ENCODE measurements at places on chromosomes 16 and 17. TPM values are rescaled to one million over a fixed set of nuclear protein-coding genes. Genes with fewer than 3 reads are reported as not detected.

Gene DPEP3
- polyA plus RNA-seq: 0.12 TPM

Gene RAPGEFL1
- polyA plus RNA-seq: 77.1 TPM

Gene SP6
- 0.51 TPM for polyA plus RNA-seq

Gene PRRT2
- 226 TPM for polyA plus RNA-seq

Gene HP
- polyA plus RNA-seq: 1.7 TPM

Gene GPR139
- 5.9 TPM for polyA plus RNA-seq

Gene FA2H
- 20.4 TPM for polyA plus RNA-seq

Gene MED13
- 39.2 TPM for polyA plus RNA-seq

Gene TAC4
- 0.35 TPM for polyA plus RNA-seq

Gene DNAJA3
- polyA plus RNA-seq: 45.0 TPM

Gene MMD
- polyA plus RNA-seq: 122 TPM

Gene ITGA2B
- polyA plus RNA-seq: 10.2 TPM

Gene ESRP2
- 1.2 TPM for polyA plus RNA-seq

Gene WDR90
- polyA plus RNA-seq: 46.6 TPM

Gene SLC6A2
- 0.14 TPM for polyA plus RNA-seq

Gene SLC5A11
- 0.24 TPM for polyA plus RNA-seq

Gene ZNF385C
- polyA plus RNA-seq: 7.3 TPM

Gene STX1B
- polyA plus RNA-seq: 116 TPM

Gene RNF222
- polyA plus RNA-seq: 0.11 TPM

Gene CCL13
- not detected for polyA plus RNA-seq

Gene CD300LB
- not detected for polyA plus RNA-seq

Gene PDIA2
- 37.1 TPM for polyA plus RNA-seq

Gene HSPB9
- polyA plus RNA-seq: 0.30 TPM

Gene SRL
- 1.7 TPM for polyA plus RNA-seq

Gene HSD11B2
- 5.7 TPM for polyA plus RNA-seq

Gene VMO1
- polyA plus RNA-seq: 2.0 TPM

Gene NLK
- polyA plus RNA-seq: 32.1 TPM

Gene RUNDC3A
- polyA plus RNA-seq: 169 TPM

Gene CCL4L2
- polyA plus RNA-seq: 2.1 TPM

Gene TBC1D3E
- not detected for polyA plus RNA-seq

Gene TNS4
- 0.29 TPM for polyA plus RNA-seq
